ENCODE measurements at places on chromosomes 7 and 10.

DNA sequence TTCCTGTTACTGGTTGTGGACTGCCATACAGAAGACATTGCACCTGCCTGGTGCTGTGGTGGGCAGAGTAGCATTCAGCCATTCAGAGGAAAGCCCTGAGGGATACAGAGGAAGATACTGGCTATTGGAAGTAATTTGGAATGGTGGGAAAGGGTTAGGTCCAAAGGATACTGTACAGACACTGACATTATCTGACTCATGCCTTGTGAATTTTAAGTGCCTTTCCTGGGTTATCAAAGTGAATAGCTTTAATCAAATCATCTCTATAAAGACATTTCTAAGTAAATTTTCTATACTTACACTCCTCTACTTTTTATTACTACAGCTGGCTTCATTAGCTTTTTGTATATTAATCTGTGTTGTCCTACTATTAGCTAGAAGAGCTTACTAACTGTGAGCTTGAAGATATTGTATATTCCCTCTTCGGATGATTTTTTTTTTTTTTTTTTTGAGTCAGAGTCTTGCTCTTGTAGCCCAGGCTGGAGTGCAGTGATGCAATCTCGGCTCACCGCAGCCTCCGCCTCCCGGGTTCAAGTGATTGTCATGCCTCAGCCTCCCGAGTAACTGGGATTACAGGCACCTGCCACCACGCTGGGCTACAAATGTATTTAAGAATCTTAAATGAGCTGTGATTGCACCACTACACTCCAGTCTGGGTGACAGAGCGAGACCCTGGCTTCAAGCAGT is 186.5 kb downstream of the ADK start:
- DNase-seq, result no peak

DNA sequence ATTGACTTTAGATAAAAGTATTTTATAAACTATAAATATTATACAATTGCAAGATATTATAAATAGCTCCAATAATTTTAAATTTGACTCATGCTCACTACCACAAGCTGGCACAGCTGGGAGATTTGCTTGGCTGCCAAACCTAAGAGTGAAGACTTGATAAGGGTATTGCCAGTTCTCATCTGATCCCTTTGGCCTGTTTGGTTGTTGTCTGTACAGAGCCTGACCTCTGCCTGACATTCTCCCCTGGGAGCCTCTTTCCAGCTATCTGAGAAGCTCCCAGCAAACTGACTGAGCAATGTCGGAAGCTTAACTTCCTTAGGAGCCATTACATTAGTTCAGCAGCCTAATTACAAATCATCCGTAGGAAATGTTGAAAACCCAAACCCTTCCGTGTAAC is 10.2 kb upstream of the LMOD2 start:
- no peak for DNase-seq

- no peak for DNase-seq
Observed at GRCh38 chr7:55427800-55428199, 62.7 kb downstream of the LANCL2 start.

DNA sequence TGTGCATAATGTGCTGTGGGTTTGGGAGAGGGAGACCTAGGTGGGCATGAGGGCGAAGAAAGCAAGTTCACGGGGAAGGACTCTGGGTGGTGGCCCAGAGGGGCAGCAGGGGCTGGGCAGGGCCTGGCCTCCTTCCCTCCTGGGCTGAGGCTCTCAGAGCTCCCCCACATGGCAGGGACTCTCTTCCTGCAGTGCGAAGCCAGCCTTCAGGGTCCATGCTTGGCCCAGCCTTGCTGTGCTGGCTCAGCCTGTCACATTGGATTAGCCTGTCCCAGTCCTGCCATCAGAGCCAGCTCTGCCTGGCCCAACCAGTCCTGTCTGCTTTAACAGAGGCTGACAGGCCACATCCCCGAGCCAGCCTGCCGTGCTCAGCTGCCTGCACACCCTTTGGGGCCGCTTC is 20.4 kb upstream of the ZNF488 start:
- DNase-seq, result no peak

DNA sequence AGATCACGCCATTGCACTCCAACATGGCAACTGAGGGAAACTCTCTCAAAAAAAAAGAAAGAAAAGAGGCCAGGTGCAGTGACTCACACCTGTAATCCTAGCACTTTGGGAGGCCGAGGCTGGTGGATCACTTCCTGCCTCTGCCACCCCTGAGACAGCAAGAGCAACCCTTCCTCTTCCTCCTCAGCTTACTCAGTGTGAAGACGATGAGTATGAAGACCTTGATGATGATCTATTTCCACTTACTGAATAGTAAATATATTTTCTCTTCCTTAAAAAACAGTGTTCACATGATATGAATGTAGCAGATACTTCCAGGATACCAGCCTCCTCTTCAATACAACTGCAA is 2.1 kb upstream of the ZKSCAN1 start:
- no peak for DNase-seq

GRCh38 chr10:34522546-34522945 is 292.6 kb downstream of the PARD3 start:
- DNase-seq, result no peak

DNA sequence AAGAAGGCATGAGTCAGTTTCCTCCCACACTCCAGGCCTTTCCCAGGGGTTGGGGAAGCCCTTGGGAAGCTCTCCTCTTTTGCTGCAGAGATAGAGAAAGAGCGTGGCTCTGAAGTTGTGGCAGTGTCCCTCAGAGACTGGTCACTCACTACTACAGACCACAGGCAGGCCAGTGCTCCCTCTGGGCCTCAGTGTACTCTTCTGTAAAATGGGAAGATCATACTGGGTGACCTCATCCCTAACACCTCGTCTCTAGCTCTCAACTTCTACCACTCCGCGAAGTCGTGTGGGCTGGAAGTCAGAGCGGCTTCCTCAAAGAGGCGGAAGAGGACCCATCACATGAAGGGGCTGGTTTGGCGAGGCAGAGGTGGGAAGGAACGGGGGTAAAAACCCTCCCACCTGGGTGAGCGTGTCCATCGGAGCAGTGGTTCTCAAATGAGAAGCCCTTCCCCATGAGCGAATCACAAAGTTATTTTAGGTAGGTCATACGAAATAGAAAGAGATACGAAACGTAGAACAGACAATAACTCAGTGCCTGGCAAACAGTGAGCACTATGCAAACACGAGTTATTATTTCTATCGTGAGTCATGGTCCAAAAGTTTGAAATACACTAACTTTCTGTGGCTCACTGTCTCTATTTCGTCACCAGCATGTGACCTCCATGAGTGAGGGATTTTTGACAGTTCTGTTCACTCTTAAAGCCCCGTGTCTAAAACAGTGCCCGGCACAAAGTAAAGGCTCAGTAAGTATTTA is 32.7 kb downstream of the PRKAG2 start:
- DNase-seq, result no peak

- DNase-seq, result no peak
Observed at GRCh38 chr10:13853854-13854253, 267.1 kb downstream of the PRPF18 start.

DNA sequence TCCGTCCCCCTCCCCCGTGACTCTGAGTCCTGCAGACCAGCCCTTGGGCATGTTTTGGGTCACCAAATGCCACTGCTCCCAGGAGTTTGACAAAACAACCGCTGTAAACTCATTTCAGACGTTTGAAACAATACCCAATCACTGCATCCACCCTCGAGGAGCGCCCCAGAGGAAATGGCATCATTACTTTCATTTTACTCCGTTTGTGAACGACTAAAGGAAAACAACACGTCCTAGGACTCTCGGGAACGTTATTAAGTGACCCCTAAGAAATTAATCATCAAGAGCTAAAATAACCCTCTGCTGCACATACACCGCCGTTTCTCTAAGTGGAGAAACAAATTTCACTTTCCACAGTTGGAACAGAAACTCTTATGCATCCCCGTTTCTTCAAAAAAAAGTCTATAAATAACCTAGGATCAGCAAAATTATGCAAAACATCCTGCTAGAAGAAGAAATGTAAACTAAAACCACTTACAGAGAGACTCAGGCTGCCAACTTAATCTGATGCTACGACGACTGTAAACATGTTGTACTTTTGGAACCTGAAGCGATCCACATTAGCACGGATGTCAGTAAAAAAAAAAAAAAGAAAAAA is 109.9 kb upstream of the EFCAB10 start:
- DNase-seq, result peak; percentile 74

- no peak for DNase-seq
Observed at GRCh38 chr7:122791959-122792545, 89.3 kb upstream of the RNF148 start.

DNA sequence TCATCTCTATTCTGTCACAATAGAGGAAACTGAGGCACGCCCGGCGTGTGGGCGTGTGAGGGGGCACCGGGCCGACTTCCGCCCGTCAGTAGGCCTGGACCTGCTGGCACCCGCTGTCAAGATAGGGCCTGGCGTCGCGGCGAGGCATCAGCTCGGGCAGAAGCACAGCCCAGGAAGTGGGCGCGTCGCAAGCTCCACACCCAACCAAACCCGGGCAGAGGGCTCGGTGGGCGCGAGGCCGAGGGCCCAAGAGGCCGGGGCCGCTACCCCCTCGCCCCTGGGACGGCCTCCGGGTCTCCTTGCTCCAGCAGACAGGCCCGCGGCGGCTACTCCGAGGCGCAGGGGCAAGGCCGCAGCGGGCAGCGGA is 91.2 kb downstream of the SPAG6 start:
- DNase-seq, result no peak

DNA sequence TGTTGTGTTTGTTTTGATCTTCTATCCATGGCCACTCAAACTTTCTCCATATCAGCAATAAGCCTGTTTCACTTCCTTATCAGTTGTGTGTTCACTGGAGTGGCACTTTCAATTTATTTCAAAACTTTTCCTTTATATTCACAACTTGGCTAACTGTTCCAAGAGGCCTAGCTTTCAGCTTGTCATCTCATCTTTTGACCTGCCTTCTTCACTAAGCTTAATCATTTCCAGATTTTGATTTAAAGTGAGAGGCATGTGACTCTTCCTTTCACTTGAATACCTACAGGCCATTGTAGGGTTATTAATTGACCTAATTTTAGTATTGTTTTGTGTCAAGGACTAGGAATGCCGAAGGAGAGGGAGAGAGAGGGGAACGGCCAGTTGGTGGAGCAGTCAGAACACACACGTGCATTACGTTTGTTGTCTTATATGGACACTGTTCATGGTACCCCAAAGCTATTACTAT is 5.5 kb upstream of the GNAT3 start:
- DNase-seq, result no peak

DNA sequence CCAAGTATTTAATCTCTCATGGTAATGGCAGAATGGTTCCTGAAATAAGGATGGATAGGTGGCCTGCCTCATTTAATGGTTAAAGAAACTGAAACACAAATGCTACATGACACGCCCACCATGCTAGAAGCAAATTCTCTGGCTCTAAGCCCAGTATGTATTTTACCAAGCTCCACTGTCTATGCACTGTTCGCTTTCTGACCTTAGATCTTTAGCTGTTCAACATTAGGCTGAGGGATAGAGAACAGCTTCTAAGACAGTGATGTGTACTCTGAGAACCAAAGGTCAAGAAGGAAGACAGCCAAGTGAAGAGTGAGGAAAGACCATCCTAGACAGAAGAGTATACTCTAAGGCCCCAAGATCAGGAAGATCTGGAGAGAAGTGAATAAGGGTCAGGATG is 26.6 kb downstream of the FAM3C start:
- DNase-seq, result no peak

DNA sequence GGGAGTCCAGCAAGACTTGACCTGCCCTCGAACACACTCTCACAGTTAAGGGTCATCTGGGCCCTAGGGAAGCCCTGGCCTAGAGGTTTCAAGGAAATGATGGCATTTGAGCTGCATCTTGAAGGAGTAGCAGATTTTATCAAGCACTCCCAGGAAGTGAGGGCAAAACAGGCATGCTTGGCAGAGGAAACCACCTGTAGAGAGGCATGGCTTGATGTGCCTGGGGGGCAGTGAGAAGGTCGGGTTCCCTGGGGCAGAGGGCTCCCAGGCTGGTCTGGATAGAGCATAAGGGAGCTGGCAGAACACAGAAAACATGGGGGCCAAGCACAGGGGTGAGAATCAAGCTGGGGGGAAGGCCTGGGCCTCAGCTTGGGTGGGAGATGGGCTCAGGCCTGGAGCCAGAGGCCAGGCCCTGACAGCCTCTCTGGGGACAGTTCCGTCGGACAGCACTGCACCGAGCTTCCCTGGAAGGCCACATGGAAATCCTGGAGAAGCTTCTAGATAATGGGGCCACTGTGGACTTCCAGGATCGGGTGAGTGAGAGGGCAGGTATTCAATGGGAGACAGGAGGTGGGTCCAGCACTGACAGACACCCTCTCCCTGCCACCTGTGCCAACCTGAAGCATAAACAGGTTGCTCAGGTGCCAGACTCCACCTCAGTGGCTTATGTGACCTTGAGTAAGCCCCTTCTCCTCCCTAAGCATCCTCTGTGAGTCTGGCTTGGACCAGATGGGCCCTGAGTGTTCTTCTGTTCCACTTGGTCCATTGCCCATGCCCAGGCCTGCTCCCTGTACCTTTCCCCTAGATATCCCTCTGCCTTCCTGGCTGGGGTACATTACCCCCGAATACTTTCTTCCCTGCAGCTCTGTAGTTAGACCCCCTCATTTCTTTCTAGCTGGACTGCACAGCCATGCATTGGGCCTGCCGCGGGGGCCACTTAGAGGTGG is 3.5 kb upstream of the HOGA1 start:
- no peak for DNase-seq

DNA sequence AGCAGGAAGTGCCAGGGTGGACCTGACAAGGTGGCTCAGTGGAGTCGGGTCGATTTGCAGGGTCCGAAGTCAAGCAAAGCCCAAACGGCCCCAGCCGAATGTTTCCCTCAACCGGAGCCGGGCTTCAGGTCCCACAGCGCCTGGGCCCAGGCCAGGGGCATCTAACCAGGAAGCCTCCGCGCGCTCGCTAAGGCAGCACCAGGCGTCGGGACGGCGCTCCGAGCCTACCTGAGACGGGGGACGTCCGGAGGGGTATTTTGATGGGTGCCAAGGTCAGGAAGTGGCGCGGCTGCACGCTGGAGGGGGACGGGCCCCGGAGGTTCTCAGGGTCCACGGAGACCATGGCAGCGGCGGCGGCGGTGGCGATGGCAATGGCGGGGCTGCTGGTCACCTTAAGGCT is 51.5 kb downstream of the TCERG1L start:
- no peak for DNase-seq

DNA sequence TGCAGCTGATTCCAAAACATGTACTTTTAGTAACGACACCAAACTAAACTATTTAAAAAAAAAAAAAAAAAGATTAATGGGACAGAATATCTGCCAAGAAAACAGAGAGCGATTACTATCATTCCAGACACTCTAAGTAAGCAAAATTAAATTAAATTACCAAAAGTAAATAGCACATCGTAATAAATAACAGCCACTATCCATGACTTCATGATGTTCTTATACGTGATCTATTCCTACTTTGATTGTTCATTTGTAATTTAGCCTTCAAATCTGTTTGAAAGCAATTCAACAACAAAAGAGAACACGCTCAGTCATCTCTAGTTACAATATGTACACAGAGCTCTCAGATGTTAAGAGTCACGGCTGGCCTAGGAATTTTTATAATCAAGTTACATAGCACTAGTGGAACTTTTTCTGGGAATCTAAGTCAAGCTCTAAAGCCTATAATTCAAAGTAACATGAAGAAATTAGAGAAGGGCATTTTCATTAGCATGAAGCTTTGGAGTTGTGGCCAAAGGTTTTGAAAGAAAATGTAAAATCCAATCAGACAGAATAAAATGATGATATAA is 241.7 kb upstream of the NEBL start:
- DNase-seq, result no peak

GRCh38 chr7:27189997-27190748 is 5.1 kb upstream of the HOXA11 start:
- no peak for DNase-seq

- DNase-seq, result no peak
Observed at GRCh38 chr10:33939892-33940291, 605.4 kb upstream of the NRP1 start.

- DNase-seq, result no peak
Observed at GRCh38 chr10:120017733-120018417, 125.3 kb downstream of the SEC23IP start.

GRCh38 chr7:155763691-155764437 is 48.4 kb downstream of the SHH start:
- peak; percentile 65 for DNase-seq

All from CD8-positive, alpha-beta T cell (primary cell).